SK-N-MC (cell line): ENCODE measurements at places on chromosomes 12 and 14.

GRCh38 chr12:75638792-75639191, 127.4 kb upstream of the KRR1 start:
- DNase-seq: no peak

DNA sequence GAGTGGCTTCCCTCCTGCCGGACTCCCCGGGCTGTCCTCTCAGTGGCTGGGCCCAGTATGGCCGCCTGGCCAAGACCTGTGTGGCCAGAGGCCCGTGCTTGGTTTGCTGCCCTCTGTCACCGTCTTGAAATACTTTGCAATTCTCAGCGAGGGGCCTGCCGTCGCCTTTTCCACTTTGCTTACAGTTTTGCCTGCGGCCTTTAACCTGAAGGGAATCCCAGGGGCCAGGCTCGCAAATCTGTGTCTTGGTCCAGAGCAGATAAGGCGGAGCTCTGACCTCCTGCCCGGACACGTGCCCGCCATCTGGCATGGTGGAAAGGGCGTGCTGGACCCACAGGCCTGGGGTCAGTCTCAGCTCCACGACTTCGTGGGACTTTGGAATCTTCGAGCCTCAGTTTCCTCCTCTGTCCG, 10.9 kb upstream of the AMN start:
- no peak for DNase-seq

- no peak for DNase-seq
These were observed 291.9 kb upstream of the RTL1 start for GRCh38 chr14:101195309-101195901.

DNA sequence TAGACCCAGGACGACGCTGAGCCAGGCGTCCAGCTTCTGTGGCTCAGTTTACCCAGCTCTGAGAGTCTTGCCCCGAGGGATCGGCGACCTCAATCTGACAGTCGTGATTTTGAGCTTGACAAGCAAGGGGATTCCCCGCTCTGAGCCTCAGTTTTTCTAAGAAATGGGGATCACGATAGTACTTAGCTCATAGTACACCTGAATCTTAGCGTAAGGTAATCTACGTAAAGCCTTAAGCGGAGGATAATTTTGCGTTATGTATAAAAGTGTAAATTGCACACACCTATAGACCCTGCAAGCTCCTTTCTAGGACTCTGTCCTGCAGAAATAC, 285 bp downstream of the MVK start:
- DNase-seq: no peak

- DNase-seq: no peak
These were observed 19.7 kb upstream of the CLMN start for GRCh38 chr14:95339301-95339865.

DNA sequence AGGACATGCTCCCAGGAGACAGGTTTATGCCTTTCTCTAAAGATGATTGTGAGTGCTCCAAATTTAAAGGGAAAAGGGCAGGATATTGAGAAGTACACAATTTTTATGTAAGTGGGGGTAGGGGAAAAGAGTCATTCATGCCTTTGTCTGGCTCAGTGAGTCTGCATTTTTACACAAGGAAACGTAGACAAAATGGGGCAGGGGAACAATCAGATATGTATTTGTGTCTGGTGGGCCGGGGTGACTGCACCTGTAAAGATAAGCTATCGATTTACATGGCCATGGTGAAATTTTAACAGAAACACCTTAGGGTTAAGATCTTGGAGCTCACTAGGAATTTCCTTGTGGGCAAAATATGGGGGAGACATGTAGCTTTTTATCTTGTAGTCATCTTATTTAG, 123.6 kb downstream of the VRK1 start:
- DNase-seq: no peak

GRCh38 chr14:34218881-34219280, 243.2 kb downstream of the SPTSSA start:
- DNase-seq: no peak

- no peak for DNase-seq
These were observed 103.1 kb upstream of the PPM1H start for GRCh38 chr12:63037746-63038712.

GRCh38 chr14:54727929-54728328, 161.0 kb downstream of the SAMD4A start:
- peak; percentile 14 for DNase-seq

- DNase-seq: no peak
These were observed 63.0 kb downstream of the FOS start for GRCh38 chr14:75341620-75342019.

DNA sequence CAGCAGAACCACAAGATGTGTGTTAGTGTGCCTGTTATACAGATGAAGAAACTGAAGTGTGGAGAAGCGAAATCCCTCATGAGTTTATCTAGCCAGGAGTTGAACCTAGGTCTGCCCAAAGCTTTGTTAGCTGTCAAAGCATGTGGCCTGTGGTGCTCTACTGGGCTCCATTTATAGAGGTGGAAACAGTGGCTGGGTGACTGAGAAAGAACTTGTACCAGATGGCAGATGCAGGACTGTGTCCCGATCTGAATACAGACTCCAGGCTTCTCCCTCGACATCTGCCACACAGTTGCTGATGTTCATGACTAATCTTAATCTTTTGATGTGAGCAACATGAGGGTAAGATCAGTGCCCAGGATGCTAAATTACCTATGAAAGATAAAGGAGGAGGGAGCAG, 89.1 kb downstream of the C12orf75 start:
- no peak for DNase-seq

- no peak for DNase-seq
These were observed 16.0 kb upstream of the LUM start for GRCh38 chr12:91127306-91127705.

DNA sequence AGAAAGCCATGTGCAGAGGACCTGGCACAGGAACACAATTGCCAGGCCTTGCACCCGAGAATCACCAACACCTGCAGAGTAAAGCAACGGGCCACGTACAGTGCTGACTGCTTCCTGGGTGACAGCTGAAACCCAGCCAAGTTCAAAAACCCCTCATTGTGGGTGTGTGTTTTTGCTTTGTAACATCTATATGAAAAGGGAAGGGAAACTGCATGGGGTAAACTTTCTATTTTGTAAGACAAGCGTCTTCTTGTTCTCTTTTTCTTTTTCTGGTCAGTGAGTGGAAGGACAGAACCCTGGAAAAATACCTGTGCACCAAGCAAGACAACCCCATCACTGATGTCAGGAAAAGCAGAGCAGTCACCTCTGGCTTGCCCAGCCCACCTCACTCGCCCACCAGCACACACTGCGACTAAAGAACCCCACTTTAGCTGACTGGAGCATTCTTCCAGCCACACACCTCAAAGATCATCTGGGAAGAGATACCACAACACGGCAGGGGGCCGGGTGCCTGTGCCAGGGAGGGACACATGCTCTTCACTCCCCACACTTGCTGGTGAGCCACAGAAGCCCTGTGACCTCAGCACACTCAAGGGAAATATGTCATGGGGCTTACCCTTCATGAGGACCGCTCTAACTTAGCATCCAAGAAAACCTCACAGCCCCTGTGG, 172.3 kb downstream of the NDUFA12 start:
- DNase-seq: no peak

GRCh38 chr12:50477241-50477832, 27.4 kb upstream of the DIP2B start:
- no peak for DNase-seq

DNA sequence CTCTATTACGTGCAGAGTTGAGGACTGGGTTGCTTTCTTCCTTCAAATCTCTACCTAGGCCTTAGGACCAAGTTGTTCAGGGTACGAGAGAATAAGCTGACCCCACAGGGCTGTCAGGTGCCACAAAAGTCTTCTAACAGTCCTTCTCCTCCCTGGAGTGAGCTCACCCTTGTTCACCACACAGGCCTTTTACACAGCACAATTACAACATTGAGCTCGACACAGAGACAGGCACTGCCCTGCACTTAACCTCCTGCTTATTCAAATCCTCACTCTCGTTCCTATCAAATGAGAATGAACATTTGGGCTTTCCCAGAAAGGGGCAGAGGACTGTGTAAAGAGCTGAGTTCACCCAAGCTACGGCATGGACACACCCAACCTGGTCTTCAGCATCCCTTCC, 2.4 kb downstream of the GALNT6 start:
- no peak for DNase-seq

DNA sequence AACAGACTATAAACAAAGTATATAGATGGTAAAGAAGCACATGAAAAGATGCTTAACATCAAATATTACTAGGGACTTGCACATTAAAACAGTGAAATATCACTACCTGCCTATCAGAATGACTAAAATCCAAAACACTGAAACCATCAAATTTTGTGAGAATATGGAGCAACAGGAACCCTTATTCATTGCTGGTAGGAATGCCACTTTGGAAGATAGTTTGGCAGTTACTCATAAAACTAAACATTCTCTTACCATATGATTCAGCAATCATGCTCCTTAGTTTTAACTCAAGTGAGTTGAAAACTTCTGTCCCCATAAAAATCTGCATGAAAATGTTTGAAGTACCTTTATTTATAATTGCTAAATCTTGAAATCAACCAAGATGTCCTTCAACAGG, 297.6 kb downstream of the DAD1 start:
- no peak for DNase-seq

DNA sequence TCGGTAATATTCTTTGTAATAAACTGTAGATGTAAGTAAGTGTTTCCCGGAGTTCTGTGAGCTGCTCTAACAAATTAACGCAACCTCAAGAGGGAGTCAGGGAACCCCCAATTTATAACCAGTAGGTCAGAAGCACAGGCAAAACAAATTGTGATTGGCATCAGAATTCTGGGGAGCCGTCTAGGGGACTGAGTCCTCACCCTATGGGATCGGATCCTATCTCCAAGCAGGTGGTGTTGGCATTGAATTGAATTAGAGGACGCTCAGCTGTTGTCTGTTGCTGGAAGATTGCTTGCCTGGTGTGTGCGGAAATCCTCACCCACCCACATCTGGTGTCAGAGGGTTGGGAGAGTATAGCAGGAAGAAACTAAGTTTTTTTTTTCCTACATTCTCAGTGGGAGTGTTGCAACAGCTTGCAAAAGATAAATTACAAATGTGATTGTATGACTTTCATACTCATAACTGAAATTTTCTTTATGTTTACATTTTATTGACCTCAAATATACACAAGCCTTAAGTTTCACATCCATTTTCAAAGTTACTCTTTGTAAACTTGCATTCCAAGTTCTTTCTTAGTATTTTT, 5.5 kb downstream of the TMEM52B start:
- DNase-seq: no peak

DNA sequence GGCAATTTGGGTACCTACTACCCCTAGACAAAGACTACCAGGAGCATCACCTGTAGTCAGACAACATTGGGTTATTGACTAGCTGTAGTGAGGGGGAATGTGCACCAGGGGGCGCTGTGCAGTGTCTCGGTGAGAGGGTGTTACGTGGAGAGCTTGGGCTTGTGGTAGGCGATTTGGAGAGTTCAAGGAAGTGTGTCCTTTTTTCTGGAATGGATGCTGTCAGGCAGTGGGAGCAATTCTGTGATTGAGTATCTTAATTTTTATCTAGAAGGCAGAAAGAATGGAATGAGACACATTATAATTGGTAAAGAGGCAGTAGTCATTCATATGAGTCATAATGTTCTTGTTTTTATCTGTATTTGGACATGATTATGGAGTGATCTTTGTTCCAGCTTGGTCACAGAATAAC, 187.7 kb downstream of the GALC start:
- no peak for DNase-seq

DNA sequence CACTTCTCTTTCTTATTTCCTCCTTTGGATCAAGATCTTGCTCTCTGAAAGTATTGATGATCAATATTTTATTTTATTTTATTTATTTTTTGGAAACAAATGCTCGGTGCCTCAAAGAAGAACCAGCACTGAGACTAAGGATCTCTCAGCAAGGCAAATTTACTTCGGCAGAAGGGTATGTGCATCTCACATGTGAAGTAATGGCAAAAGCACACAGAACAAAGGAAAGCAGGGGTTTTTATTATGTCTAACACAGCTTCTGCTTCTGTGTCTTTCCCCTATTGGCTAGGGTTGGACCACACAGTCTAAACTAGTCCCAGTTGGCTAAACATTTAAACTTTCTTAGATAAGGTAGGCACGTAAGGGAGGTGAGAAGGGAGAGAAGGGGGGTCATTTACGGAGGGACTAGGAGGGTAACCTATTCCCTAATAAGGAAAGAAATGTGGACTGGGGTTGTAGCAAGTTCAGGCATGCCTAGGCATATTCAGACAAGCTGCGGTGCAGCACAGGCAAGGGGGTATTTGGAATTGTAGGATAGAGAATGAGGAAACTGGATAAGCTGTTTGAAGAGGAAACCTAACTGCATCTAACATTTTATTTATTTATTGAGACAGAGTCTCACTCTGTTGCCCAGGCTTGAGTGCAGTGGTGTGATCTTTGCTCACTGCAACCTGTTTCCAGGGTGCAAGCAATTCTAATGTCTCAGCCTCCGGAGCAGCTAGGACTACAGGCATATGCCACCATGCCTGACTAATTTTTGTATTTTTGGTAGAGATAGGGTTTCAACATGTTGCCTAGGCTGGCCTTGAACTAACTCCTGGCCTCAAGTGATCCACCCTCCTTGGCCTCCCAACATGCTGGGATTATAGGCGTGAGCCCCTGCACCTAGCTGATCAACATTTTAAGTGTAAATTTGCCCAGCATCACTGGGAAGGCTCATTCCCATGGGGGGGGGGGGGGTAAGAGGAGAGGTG, 90.0 kb upstream of the EIF5 start:
- DNase-seq: no peak

- DNase-seq: no peak
These were observed 275.7 kb downstream of the DAD1 start for GRCh38 chr14:22313172-22313801.

DNA sequence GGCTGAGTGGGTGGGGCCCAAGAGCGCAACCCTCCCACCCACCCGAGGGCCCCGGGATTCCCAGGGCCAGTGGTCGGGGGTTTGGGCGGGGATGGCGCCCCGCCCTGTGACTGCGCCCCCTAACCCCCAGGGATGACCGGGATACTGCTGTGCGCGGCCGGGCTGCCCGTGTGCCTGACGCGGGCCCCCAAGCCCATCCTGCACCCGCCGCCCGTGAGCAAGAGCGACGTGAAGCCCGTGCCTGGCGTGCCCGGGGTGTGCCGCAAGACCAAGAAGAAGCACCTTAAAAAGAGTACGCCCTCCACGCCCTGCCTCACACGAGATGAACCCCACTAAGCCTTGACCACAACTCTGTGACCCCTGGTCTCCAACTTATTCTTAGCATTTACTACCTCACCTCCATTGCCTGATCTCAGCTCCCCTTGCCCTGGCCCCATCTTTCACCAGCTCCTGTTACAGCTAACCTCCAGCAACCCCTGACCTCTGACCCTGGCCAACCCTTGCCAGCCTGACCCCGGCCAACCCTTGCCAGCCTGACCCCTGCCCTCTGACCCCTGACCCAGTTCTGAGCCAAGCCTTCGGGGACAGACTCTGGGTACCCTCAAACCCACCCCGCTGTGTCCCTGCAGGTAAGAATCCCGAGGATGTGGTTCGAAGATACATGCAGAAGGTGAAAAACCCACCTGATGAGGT, 37.0 kb downstream of the DTX1 start:
- DNase-seq: no peak

DNA sequence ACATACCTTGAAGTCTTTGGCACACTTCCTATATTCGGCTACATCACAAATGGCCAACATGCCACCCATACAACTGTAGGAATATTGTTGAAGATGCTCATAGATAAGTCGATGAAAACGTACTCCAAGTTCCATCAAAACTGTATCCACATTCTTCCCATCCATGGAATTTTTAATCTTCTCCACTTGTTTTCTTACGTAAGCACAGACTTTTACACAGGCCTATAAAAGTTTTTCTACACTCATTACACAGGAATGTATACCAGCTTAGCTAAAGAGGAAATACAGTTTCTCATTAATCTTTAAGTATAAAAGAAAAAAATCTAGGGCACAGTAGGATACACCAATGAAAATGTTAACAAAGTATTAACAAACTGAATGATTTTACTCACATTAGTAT, 59.1 kb downstream of the EXOC5 start:
- peak; percentile 66 for DNase-seq
